Stimulated activated CD4-positive, alpha-beta T cell treated with anti-CD3 and anti-CD28 coated beads, Interleukin-4, amount 100 ng/mL, for 48 hours (primary cell): ENCODE measurements at places on chromosomes 2 and 18.

- no peak for DNase-seq
Observed at GRCh38 chr2:68234405-68234804, 17.9 kb downstream of the PPP3R1 start.

DNA sequence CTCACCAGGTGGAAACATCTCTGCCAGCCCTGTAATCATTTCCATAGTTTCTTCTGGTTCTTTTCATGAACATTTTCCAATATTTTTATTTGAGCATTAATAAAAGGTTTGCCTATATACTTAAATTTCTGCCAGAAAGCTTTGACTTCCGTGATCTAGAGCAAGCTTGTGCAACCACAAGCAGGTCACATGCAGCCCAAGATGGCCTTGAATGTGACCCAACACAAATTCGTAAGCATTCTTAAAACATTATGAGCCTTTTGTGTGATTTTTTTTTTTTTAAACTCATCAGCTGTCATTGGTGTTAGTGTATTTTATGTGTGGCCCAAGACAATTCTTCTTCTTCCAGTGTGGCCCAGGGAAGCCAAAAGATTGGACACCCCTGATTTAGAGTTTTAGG is 51.6 kb downstream of the NEDD4L start:
- DNase-seq, result no peak

GRCh38 chr2:153047220-153047619 is 328.8 kb downstream of the ARL6IP6 start:
- DNase-seq, result no peak

DNA sequence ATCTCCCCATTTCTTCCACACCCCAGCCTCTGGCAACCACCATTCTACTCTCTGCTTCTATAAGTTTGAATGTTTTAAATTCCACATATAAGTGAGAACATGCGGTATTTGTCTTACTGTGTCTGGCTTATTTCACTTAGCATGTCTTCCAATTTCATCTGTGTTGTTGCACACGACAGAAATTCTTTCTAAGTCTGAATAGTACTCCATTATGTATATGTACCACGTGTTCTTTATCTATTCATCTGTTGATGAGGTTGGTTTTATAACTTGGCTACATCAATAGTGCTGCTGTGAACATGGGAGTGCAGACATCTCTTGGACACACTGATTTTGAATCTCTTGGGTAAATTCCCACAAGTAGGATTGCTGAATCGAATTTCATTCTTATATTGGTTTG is 31.8 kb upstream of the MTX2 start:
- DNase-seq, result no peak

GRCh38 chr2:58612973-58613372 is 371.8 kb upstream of the FANCL start:
- no peak for DNase-seq

- no peak for DNase-seq
Observed at GRCh38 chr18:33558529-33558928, 19.5 kb upstream of the ASXL3 start.
